ENCODE measurements at places on chromosomes 2 and 18.

DNA sequence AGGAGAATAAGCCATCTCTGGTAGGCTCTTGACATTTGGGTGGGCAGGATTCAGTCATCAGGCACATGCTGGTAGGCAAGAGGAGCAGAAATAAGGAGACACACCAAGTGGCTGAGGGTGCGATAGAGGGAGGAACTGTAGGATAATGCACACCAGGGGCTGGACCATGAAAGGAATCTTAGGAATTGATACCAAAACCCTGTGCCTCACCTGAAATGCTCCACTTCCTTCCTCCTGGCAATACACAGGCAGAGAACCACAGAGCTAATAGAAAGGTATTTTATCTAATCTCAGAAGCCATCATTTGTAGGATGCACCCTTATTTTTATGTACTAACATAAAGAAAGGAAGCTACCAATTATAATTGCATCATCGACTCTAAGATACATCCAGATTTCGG is 4.4 kb upstream of the CYP1B1 start:
- no peak for DNase-seq

DNA sequence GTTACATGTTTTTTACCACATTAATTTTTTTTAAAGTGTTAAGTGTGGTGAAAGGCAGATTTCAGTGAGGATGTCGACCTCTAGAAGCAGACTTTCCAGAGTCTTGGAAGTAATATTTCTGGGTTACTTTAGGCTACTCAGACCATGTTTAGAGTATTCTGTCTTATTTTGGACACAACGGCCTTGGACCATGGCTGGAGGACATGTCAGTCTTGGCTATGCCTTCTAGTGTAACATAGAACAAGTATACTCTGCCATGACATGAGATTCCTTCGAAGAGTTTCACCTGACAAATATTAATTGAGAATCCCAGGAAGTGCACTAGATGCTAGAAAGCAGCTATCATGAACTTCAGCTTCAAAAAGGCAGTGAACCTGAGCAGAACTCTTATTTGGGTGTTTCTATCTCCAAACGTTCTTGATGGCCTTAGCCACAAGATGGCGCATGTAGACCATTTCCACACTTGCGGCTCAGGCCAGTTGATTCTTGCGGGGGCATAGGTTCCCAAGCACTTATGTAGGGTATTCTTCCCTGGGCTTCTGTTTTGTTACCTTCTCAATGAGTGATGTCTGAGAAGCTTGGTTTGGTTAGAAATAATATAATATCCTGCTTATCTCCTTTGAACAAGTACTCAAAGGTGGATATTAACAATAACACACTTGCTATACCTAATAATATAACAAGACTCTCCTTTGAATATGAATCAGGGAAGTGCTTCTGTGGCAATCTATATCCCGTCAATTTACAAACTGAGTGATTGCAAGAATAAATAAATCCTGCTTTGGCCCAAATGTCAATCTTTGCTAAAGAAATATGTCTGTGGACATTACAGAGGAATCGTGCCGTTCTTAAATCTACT is 62.0 kb downstream of the CACNB4 start:
- DNase-seq = peak; percentile 53

GRCh38 chr2:241861264-241861663 is 2.6 kb upstream of the PDCD1 start:
- no peak for DNase-seq

DNA sequence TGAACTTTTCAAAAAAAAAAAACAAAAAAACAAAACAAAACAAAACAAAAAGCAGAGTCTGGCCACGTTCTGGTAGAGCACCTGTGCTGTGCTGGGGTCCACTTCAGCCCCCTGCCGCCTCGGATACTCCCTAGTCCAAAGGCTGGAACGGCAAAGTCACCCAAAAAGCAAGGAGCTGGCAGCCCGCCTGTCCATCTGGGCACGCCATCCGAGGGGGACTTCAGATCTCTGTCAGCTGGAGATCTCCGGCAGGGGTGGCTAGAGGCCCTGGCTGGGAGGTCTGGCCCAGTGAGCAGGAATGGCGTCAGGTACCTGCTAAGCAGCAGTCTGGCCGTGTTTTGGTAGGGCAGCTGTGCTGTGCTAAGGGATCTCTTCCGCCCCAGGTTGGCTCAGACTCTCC is 152.3 kb upstream of the ZNF516 start:
- DNase-seq = no peak

- DNase-seq = no peak
Measured at GRCh38 chr2:233836359-233836758, 18.0 kb downstream of the HJURP start.

GRCh38 chr2:124913868-124914267 is 888.8 kb downstream of the CNTNAP5 start:
- no peak for DNase-seq

- peak; percentile 3 for DNase-seq
Measured at GRCh38 chr2:236352761-236353593, 88.8 kb upstream of the ASB18 start.

- DNase-seq = no peak
Measured at GRCh38 chr2:29310650-29311348, 195.6 kb downstream of the CLIP4 start.

GRCh38 chr18:63259567-63260379 is 59.8 kb downstream of the BCL2 start:
- DNase-seq = peak; percentile 83

- DNase-seq = no peak
Measured at GRCh38 chr2:236503100-236503499, 66.5 kb upstream of the ACKR3 start.

- DNase-seq = no peak
Measured at GRCh38 chr2:133843551-133843950, 275.3 kb upstream of the NCKAP5 start.

DNA sequence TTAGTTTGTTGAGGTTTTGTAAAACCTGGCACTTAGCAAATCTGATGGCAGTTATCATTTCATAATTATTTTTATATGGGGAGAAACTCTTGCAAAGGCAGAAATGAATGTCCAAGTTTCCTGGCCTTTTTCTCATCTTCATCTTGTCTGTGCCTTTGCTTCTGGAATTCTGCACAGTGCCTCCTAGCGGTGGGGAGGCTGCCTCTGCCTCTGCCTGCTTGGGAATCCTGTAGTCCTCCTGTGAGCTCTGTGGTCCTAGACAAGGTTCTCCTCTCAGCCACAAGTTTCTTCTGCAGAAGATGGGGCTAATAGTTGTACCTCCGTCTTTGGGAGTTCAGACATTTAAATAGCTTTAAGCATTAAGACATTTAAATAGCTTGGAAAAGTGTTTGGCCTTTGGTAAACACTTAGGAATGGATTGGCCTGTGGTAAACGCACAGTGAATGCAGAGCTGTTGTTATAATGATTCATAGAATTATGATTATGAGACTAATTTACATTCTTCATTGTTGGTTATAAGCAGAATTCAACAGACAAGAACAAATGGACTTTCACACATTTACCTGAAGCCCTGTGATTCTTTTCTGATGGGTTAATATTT is 101.2 kb downstream of the ZNF236 start:
- no peak for DNase-seq

DNA sequence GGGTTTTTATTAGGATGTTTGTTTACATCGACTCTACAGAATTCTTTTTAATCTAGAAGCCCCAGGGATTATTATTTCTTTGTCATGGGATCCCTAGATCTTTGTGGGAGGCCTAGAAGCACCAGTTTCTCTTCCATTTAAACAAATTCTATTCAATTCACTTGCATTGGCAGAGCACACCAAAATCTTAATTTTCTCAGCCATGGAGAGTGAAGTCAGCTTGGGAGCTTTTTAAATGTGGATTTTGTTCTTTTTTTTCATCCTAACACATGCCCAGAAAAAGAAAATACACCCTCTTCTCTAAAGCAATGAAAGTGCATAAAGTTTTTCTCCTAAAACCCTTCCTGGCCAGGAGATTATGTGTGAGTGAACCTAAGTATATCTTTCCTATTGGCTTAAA is 38.5 kb downstream of the CDCA7 start:
- no peak for DNase-seq

GRCh38 chr2:173136599-173136998 is 61.0 kb downstream of the MAP3K20 start:
- no peak for DNase-seq

DNA sequence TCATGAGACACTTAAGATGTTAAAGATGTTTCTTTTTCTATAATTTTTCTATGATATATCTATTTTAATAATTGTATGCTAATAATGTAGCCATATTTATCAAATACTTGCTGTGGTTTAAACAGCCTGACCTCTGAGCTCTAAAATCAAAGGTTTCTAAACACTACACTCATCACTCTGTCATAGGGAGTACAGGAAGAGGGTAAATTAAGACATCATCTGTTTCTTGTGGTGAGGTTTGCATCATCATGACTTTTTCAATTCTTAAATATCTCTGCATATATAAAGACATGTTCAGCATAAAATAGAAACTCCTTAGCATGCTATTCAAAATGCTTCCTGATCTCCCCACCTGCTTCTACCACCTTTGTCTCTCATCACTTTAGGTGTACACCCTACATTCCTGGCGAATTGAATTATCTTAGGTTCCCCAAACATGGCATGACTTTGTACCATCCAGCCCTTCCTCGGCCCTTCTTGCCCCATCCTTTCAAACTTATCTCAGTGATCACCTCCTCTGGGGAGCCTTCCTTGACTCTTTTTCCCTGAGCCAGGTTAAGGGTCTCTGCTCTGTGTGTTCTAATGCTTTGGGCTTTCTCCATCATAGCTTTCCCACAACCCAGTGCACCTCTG is 105.3 kb upstream of the TTN start:
- DNase-seq = no peak

DNA sequence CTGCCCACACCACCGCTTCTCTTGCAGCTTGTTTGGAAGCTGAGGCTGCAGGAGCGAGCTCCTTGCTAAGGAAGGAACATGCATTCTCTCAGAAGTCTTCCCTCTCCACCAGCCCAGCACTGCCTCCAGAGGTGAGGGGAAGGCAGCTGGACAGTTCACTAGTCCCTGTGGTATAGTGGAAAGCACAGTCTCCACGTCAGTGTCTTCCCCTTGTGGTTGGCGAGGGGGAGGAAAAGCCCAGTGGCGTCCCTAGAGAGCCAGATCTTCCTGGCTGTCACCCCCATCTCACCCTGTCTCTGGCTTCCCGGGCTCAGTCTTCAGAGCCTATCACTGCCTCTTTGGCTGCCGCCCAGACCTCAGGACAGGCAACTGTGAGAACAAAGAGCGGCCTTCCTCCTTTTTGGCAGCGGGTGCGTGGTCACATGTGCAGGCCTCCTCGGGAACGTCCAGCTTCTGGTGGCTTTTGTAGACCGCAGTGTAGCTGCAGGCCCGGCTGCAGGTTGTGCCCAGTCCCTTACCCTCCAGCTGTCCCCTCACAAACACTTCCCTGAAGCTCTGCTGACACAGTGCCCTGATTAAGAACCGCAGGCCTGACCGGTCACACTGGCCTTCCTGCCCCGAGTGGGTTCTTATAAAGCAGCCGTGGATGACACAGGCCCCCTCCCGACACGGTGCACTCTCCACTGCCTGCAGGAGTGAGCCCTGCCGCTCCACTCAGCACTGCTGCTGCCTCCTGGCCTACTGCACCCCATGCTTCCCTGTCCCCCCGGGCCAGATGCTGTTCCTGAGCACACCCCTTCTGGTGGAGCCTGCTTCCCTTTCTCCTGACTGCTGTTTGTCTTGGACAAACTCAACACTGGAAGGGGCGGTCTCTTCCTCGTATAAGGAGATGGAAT is 90.9 kb downstream of the RNF144A start:
- DNase-seq = peak; percentile 18

DNA sequence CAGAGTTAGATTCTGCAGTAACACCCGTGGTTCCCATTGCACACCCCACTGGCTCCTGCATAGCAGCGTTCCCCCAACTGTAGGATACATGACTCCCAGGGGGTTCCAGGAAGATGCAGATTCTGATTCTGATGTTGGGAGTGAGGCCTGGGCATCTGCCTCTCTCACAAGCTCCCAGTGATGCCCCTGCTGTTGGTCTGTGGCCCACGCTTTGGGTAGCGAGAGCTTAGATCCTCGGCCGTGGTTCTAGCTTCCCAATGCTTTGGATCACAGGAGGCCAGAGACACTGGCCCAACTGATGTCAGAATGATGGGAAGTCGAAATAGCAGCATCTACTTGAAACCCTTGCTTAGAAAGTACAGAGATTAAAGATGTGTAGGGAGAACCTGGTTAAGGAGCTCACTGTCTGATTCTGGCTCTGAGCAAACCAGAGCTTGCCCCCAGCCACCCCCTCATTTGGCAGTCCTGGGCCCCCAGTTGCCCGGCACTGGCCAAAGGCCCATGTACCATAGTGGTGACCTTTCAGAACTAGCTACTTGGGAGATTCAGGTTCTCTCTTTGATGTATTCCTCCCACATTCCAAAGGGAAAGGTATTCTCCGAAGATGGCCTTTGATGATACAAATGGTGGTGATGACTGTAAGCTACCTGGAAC is 197.5 kb downstream of the FAM210A start:
- no peak for DNase-seq

DNA sequence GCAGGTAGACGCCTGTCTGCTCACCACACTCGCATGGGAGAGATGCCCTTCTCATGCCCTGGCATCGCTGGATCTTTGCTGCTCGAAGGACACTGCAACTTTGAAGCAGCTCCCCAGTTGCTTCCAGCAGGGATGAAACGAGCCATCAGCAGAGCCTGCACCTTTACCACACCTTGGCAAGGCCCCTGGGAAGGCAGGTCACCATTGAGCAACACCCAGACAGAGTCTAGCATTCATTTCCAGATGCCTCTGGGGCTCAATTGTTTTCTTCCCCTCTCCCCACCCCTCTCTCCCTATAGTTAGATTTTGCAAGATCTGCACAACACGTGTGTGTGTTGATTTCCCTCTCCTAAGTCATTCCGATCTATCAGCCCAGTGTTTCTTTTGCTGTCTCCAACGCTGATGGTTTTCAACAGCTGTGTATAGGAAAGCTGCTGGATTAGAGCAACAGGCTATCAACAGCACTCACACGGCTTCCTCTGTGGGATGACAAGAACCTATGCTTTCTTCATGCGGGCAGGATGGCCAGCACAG is 25.6 kb upstream of the INHBB start:
- no peak for DNase-seq

GRCh38 chr2:28802975-28803429 is 7.6 kb upstream of the SPDYA start:
- DNase-seq = no peak

DNA sequence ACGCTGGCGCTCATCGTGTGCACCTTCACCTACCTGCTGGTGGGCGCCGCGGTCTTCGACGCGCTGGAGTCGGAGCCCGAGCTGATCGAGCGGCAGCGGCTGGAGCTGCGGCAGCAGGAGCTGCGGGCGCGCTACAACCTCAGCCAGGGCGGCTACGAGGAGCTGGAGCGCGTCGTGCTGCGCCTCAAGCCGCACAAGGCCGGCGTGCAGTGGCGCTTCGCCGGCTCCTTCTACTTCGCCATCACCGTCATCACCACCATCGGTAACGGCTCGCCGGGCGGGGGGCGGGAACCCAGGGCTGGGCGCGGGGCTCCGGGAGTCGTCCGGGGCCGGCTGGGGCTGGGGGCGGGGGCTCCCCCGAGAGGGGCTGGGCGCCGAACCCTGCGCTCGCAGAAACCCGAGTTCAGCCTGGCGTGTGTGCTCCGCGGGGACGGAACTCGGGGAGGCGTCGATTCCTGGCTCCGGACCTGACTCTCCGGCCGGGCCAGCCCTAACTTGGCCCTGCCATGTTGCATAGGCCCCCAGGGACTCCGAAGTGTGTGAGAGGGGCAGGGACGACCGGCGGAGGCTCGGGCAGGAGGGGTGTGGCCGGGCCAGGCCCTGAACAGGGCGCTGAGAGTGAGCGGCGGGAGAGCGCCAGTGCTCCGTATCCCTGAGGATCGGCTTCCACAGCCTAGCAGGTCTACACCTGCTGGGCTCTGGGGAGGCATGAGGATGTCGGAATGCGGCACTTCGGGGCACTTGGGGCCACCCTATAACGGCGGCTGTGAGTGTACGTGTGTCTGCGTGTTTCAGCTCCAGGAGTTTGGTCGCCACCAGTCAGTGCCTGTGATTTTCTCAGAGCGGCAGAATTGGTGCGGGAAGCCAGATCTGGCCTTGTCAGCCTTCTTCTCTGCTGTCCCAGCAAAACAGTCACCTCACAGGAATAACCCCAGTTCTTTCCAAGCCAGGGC is 651 bp downstream of the KCNK3 start:
- DNase-seq = peak; percentile 52
